ENCODE measurements at places on chromosomes 3 and 15. TPM values are rescaled to one million over a fixed set of nuclear protein-coding genes. Genes with fewer than 3 reads are reported as not detected.

GRCh38 chr3:159765030-159765859, 223.4 kb upstream of the IL12A start:
- peaks cover 16% of the 10 kb centered on the region for H3K27me3 ChIP-seq
- H3K36me3 ChIP-seq = no peaks in the 10 kb centered on the region
- peaks cover 21% of the 10 kb centered on the region for H3K4me1 ChIP-seq
- H3K4me3 ChIP-seq = no peak overlapping the region
- H3K27ac ChIP-seq = no peak overlapping the region
- DNase-seq = no peak

DNA sequence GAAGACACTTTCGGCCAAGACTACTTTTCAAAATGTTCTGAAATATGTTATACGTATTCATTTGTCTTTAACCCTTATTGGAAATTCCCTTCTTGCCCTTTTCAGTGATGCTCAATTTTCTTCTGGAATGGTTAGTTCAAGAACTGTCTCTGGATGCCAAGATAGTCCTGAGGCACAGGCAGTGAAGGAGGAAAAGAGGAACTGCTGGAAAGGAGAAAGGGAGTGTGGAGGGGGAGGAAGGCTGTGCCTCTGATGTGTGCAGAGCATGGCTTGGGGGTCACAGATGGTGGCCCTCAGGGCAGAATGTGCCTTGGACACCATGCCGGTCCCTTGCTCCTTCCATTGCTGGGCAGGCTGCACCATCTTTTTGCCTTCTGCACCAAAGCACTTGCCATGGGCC, 73.7 kb downstream of the CEP63 start:
- no peak overlapping the region for H3K27ac ChIP-seq
- no peaks in the 10 kb centered on the region for H3K4me1 ChIP-seq
- H3K27me3 ChIP-seq = no peaks in the 10 kb centered on the region

GRCh38 chr3:49165771-49166751, at the start of gene CCDC71:
CCDC71 (minus strand) TSS chr3:49166331; CDS start chr3:49164208, 2,123 bp downstream.
- peaks cover 18% of the 10 kb centered on the region for H3K4me1 ChIP-seq
- H3K4me3 ChIP-seq = peak within 1 kb of the TSS; percentile 82
- peak; percentile 90 for DNase-seq
- H3K36me3 ChIP-seq = peaks cover 32% of the 10 kb centered on the region

GRCh38 chr3:149596134-149596770, 61.6 kb downstream of the WWTR1 start:
- no peak overlapping the region for H3K4me3 ChIP-seq
- no peak overlapping the region for H3K27ac ChIP-seq
- H3K4me1 ChIP-seq = no peaks in the 10 kb centered on the region
- H3K36me3 ChIP-seq = no peaks in the 10 kb centered on the region
- no peaks in the 10 kb centered on the region for H3K27me3 ChIP-seq

DNA sequence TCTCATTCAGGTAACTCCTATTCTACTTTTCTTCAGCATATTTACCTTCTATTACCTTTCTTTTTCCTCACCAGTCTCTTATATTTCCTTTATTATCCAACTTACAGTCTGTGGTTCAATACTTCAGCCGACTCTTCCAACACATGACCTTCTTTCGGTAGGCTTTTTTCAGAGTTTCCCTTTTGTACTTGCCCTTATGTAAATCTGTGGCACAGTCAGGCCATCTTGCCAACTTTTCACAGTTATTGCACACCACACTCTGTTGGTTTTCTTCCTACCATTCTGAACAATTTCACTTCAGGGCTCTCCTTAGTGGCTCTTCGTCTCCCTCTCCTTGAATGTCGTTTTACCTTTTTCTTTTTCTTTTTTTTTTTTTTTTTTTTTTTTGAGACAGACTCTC, 427.8 kb downstream of the LPP start:
- H3K27ac ChIP-seq = no peak overlapping the region
- H3K27me3 ChIP-seq = no peaks in the 10 kb centered on the region
- no peak overlapping the region for H3K4me3 ChIP-seq
- no peaks in the 10 kb centered on the region for H3K36me3 ChIP-seq

The GOLGA6L2 gene
- total RNA-seq = not detected

The SLC2A2 gene
- total RNA-seq = 0.18 TPM

The IMPG2 gene
- total RNA-seq = 0.09 TPM
